ENCODE measurements at places on chromosomes 3 and 15. TPM values are rescaled to one million over a fixed set of nuclear protein-coding genes. Genes with fewer than 3 reads are reported as not detected.

The GOLGA6D gene
- polyA plus RNA-seq: not detected

The TMOD3 gene
- 100 TPM for polyA plus RNA-seq

The GOLGA8O gene
- polyA plus RNA-seq: 0.07 TPM

The CCRL2 gene
- polyA plus RNA-seq: 0.09 TPM

The MST1R gene
- 106 TPM for polyA plus RNA-seq

The ZDHHC19 gene
- polyA plus RNA-seq: not detected

The IL16 gene
- 0.10 TPM for polyA plus RNA-seq

The SPESP1 gene
- polyA plus RNA-seq: 3.8 TPM

The FYCO1 gene
- 6.1 TPM for polyA plus RNA-seq

The GRK7 gene
- not detected for polyA plus RNA-seq

The ZNF774 gene
- polyA plus RNA-seq: 2.3 TPM

The CDHR4 gene
- polyA plus RNA-seq: not detected

The NDN gene
- polyA plus RNA-seq: 0.75 TPM

The HTR3E gene
- not detected for polyA plus RNA-seq

The ACSBG1 gene
- 0.06 TPM for polyA plus RNA-seq

The STARD9 gene
- 0.85 TPM for polyA plus RNA-seq

The TEX55 gene
- not detected for polyA plus RNA-seq

The MEGF11 gene
- polyA plus RNA-seq: not detected

The DNAH12 gene
- 0.10 TPM for polyA plus RNA-seq

The DLEC1 gene
- polyA plus RNA-seq: 0.02 TPM

The TMEM40 gene
- polyA plus RNA-seq: 240 TPM

The IQCF5 gene
- polyA plus RNA-seq: not detected

The C2CD4B gene
- not detected for polyA plus RNA-seq

The SLC2A2 gene
- not detected for polyA plus RNA-seq

The ZNF80 gene
- polyA plus RNA-seq: not detected

The SLC12A1 gene
- not detected for polyA plus RNA-seq

Measured in keratinocyte (primary cell).